ENCODE measurements at places on chromosomes 3 and 15.

GRCh38 chr3:74442068-74442467, 172.4 kb downstream of the CNTN3 start:
- no peak for DNase-seq

DNA sequence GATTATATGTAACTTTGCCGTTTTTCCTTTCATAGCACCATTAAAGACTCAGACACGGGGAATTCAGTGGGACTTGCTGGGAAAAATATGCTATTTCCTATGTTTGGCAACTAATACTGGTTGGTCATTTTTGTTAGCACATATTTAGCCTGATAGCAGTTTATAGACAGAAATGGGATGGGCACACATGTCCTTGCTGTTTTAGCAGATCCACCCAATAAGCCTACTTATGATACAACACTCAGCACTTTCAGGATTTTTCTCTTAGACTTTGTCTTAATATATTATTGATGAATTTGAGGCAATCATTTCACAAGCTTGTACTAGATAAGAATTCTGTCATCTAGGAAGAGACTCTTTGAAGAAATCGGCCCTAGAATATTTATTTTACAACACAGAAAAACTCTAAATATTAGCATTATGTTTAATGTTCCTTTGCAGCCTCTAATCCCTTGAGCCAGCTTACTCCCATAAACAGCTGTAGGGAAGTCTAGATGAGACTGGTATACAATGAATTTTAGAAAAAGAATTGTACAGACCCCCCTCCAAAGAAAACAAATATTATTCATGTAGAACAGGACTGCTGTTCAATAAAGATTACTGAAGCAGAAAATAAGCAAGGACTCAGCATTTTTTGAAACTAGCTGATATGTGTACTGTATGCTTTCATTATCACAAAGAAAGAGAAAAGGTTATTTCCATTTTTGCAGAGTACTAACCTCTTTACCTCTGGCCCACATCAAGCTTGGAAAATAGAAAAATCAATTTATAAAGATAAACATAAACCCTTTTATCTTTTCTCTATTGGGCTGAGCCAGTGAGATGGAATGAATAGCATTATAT, 656.8 kb upstream of the SGO1 start:
- no peak for DNase-seq

- no peak for DNase-seq
Measured at GRCh38 chr15:98561169-98561941, 87.0 kb upstream of the IGF1R start.

DNA sequence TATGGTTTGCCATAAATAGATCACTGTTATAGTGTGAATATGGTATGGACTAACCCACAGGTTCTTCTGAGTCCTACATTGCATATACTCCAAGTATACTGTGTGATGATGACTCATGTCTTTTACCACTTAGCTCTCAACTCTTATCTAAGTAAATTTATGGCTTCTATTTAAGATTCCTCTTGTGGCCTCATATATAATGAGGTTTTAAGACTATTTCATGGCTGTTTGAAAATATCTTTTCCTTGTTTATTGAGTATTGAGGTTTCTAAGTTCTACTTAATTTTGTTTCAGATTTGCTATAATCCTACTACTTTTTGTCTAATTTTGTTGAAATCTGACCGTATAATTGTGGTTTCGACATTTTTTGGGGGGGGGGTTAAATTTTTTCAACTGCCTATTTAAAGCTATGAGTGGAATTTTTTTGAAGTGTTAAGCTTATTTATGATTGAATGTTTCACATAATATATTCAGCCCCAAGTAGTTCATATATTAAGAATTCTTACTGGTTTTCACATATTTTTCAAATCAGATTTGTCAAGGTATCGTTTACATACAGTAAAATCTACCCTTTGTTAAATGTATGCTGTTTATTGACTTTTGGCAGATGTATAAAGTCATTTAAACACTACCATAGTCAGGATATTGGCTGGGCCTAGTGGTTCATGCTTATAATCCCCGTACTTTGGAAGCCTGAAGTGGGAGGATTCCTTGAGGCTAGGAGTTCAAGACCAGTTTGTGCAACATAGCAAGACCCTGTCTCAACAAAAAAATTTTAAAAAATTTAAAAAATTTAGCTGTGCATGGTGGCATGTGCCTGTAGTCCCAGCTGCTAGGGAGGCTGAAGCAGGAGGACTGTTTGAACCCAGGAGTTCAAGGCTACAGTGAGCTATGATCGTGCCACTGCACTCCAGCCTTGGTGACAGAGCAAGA, 11.7 kb downstream of the SLC25A36 start:
- DNase-seq = no peak

DNA sequence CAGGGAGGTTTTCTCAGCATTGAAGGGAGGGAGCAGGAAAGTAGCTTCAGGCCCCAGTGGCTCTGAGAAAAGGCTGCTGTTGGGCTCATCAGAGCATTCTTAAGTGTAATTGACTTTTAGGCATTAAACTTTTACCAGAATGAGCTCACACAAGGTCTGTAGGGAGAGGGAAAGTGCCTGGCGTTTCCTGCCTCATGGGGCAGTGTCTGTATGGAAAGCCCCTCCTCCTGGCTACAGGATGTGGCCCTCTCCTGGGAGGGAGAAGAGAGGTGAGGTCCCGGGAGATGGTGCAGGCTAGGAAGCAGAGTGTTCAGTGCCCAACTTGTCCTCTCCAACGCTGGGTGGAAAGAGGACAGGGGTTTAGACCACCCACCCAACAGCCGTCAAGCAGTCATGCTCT, 21.3 kb upstream of the SCN10A start:
- DNase-seq = no peak

DNA sequence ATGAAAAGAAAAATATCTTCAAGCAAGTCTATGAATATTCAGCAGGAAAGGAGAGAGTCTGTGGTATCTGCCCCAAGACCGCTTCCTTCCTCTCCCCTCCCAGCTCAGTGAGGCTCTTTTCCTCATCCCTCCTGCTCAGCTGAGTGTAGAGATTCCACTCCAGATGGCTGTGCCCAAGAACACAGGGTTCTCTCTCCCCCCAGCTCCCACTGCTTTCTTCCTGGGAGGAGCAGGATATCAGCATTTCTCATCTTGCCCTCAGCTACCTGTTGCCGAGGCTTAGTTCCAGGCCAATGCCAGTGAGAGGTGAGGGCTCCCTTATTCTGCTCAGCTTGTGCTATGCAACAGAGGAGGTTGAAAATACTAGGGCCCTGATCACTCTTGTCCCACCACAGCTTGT, 211.9 kb downstream of the SV2B start:
- DNase-seq = no peak

GRCh38 chr15:60391722-60392315, 6.0 kb downstream of the ANXA2 start:
- DNase-seq = no peak

DNA sequence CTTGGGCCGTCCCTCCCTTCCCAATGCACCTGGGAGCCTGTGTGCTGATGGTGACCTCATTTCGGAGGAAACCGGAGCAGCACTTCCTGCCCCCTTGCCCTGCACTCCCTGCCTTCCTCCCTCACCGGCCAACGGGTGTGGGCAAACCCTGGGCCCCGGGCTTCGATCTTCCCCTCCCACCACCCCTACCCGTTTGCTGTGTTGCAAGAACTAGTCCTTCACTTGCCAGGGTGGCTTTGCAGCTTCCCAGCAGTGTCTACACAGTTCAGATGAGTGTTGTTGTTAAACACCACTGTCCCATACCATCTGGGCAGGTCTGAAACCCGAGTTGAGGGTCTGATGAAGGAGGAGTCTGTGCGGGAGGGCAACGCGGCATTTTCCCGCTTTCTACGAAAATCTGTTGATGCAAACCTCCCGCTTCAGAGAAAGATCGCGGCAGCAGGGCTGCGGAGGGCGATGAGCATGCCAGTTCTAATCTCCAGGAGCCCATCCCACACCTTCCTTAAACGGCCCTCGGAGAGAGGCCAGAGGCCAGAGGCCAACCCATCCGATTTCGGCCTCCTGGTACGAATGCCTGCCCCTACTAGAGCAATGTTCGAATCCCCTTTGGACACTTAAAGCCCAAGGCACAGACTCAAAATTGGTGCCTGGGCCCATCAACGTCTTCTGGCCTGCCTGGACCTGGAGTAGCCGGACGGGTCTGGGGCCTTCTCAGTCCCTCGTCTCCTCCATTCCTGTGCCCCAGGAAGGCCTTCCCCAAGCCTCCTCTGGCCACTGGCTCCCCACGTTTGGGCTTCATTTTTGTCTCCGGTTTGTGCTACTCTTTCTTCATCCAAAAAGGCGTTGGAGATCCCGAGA, 35.7 kb upstream of the POLG start:
- no peak for DNase-seq

GRCh38 chr3:131110087-131110486, 83.4 kb downstream of the NEK11 start:
- no peak for DNase-seq

DNA sequence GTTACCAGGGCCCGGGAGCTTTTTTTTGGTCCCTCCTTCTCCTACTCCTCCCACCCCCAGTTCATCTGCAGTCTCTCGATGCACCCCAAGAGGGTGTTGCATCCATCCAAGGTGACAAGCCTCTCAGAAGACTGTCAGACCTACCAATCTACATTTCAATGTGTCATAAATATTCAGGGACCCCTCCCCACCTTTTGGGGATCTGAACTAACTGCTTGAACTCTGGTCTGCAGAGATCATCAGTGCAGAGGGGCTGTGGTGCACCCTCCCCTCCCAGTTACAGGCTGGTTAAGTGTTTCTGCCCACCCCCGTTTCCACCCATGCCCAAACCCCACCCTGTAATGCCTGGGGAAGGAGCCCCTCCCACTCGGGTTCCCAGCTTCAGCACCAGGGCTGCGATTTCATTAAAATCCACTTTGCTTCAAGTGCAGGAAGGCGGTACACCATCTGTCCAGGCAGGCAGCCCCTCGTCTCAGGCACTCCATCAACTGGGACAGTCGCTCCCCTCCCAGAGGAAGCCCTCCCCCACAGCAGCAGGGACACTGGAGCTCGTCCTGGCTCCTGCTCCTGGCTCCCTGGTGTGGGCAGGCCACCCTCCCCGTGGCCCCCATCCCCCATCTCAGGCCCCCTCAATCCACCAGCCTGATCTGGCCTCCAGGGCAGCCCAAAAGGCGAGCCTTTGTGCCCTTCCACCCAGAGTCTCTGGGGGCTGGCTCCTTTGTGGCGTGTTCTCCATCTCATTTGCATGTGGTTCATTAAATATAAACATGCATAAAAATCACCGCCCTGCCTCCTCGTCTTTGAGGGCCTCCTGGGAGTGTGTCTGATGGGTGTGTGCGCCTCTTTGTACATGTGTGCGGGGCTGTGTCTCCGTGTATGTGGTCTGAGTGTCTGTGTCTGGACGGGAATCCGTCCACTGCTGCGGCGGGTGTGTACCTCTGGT, 32.3 kb downstream of the RNU5B-1 start:
- no peak for DNase-seq

DNA sequence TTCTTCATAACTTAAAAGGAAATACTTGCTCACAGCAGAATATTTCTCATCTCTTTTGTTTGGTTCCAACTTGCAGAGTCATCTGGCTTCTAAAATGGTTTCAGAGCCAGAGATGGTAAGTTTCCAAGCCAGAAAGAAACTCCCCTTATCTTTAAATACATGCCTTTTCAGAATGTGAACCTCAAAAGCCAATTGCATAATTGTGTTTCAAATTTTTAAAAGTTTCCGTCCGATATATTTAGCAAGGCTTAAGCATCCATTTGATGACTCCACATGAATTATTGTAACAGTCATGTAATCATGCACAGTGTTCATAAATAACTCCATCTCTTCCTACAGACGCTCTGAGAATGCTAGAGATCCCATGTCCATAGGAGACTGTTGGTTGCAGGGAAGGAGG, 40.6 kb upstream of the C3orf80 start:
- no peak for DNase-seq

DNA sequence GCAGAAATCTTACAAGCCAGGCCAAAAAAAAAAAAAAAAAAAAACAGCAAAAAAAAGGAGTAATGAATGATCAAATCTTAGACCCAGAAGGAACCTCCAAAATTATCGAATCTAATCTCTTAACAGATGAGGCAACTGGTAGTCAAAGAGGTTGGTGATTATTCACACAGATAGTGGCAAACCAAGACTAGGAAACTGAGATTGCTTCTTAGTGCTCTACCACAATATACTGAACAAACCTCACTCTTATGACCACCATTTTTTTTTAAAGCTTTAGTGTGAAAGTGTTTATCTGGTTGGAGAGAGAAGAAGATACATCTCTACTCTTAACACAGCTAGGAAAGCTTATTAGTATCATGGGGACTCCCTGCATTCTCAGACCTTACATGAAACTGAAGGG, 17.3 kb downstream of the ATOSA start:
- DNase-seq = no peak

DNA sequence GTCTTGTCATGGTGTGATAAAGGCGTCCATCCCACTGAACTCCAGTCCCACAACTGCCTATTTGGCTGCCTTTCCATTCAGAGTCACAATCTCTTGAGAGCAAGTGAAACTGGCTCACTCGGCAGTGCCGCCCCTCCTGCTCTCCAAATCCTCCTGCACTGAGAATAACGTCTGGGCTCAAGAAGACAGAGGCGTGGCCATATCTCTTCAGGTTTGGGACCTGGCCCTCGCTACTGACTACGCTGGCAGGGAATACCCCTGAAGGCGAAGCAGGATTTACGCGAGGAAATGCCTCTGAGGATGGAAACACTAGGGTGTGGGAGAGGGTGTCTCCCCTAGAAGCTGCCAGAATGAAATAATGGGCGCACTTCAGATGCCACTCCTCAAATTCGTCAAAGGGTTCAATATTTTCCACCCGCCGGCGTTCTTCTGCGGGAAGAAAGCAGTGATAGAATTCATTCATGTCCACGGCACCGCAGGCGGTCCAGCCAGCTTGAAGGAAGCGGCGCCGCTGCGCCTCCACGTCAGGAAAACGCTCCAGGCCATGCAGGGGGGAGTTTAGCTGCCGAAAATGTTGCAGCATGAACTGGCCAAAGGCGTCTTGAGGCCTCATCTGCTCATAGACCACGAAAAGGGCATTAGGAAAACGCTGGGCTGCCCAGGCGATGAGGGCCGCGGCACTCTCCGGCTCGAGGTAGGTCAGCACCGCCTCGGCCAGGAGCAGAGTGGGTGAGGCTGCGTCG, 985 bp downstream of the LCMT2 start:
- DNase-seq = peak; percentile 0

DNA sequence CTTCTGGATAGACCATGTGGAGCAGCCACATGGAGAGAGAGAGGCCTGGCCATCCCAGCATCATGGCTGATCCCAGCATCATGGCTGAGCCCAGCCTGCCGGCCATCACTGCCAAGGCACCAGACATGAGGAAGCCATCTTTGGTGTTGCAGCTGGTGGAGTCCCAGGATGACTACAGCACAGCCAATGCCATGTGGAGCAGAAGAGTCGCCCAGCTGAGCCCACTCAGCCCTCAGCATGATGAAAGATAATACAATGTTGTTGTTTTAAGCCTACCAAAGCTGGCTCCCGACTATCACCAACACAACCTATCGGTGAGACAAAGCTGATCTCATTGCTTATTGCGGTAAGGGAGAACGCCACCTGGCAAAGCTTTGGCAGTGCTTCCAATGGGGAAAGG, 18.4 kb downstream of the HES1 start:
- no peak for DNase-seq

- DNase-seq = no peak
Measured at GRCh38 chr3:197378985-197379718, 80.7 kb upstream of the DLG1 start.

- DNase-seq = no peak
Measured at GRCh38 chr3:169026543-169027182, 636.8 kb downstream of the MECOM start.

GRCh38 chr15:73695773-73696640, 11.8 kb downstream of the CD276 start:
- no peak for DNase-seq
